ENCODE measurements at places on chromosomes 6 and 20.

DNA sequence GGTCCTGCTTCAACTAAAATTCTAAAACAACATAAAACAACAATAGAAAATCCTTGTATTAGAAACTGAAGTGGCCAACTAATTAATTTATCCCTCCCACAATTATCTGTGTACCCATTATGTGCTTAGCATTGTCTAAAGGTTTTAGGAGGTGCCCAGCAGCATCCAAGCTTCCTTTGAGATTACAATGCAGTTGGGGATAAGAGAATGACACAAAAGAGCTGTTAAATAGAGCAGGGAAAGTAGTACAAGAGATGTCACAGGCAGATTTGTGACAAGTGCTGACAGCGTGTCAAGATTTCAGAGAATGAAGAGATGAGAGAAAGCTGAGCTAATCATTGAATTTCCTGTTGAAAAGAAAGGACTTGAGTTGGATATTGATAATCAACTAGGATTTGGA is 204.8 kb downstream of the OTOR start:
- no peak for DNase-seq

GRCh38 chr20:3823881-3824280 is 3.5 kb downstream of the AP5S1 start:
- no peak for DNase-seq

DNA sequence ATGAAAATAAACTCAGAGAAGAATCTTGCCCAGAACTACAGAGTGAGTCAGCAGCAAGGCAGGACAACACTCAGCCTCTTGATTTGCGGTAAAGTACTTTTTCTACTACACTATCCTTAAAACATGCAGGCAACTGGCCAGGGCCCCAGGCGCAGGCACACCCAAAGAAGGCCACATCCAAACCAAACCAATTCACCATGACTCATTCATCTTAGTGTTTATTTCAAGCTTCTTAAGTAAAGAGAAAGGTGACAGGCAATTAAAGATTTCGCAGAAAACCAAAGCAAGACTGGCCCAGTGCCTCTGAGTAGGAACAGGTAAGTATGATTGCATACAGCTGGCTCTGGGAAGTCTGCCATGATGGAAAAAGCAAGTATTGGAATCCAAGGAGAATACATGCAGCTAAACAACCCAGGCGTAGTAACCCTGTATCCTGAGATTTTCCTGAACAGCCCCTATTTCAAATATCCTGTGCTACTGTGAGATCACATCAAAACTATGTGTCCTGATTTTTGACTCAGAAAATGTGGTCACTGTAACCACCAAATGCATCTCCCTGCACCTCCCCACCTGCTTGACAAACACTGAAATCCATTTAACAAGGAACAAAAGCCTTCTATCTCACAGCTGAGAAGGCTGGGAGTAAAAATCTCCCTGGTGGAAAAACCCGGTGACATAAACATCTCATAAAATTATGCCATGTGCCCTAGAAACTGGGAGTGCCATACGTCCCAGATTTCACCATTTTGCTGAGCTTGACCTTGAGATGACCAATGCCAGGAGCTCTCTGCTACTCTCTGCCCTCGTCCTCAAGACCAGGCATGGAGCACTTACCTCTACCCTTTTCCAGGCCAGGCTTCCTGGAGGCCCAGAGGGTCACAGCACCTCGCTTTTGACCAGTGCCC is 12.4 kb downstream of the WFDC3 start:
- DNase-seq, result no peak

- DNase-seq, result no peak
Measured at GRCh38 chr20:1894951-1895673, at the start of gene SIRPA. TSS of gene SIRPA (plus strand) at chr20:1895407. CDS start at chr20:1895448, 41 bp downstream.

GRCh38 chr6:53239526-53239925 is 90.9 kb upstream of the GCM1 start:
- DNase-seq, result no peak

DNA sequence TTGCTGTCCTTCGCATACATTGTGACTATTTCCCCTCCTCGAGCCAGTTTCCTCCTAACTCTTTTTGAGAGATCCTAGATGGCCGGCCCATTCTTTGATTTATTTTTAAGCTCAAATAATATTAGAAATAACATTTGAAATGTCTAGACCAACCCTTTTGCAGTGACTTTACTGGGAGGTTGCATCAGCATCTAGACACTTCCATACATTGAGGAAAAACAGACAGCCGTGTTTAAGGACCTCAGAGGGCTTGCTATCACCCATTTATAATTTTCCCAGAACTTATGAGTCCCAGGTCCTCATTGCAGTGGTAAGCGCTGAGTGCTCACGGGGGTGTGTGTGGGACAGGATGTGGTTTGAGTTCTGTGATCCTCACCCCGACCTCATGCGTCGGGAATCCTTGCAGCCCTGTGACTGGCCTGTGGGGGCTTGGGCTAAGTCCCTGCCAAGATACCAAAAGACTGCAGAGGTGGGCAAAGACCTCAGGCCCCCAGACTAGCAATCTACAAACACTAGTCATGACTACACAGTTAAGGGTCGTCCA is at the start of gene GPX5:
Gene GPX5 (plus strand): TSS at position 386 of the 544 bp plus-strand sequence. CDS start 133 bp downstream, at position 519.
- no peak for DNase-seq

DNA sequence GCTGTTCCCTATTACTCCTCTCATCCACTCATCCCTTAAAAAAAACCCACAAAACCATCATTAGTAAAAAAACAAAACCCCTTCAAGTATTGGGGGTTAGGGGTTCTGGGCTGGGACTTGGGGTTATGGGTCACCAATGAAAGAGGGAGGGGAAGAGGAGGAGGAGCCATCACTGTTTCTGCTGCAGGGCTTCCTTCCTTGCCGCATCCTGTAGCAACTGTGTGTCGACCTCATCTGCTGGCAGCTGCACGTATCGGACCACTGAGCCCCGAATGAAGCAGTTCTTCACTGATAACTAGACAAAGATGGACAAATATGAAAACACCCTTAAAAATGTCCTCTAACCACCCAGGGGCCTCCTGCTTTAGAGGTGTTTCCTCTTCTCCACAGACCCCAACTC is 2.0 kb upstream of the VARS1 start:
- peak; percentile 35 for DNase-seq
